AG04450 (cell line): ENCODE measurements at places on chromosomes 5 and 9. TPM values are rescaled to one million over a fixed set of nuclear protein-coding genes. Genes with fewer than 3 reads are reported as not detected.

Gene ACSL6
- polyA plus RNA-seq = not detected in 2 replicates

Gene CARD9
- 0.63 and 0.93 TPM in 2 replicates for polyA plus RNA-seq

Gene FAM163B
- polyA plus RNA-seq = not detected in 2 replicates

DNA sequence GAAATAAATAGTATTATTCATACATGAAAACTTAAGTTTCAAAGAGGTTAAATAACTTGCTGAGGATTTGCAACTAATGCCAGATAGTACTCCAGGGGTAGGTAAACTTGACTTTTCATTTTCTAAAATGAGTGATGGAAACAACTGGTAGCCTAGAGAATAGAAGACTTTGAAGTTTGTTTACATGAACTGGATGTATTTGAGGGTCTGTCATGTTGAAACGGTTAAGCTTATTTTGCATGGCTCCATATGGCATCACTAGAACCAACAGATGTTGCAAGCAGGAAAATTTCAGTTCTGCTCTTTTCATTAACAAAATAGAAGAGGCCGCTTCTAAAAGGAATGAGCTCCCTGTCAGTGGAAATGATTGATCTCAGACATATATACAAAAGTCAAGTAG lies 105.1 kb upstream of the SGCD start:
- DNase-seq = no peak

DNA sequence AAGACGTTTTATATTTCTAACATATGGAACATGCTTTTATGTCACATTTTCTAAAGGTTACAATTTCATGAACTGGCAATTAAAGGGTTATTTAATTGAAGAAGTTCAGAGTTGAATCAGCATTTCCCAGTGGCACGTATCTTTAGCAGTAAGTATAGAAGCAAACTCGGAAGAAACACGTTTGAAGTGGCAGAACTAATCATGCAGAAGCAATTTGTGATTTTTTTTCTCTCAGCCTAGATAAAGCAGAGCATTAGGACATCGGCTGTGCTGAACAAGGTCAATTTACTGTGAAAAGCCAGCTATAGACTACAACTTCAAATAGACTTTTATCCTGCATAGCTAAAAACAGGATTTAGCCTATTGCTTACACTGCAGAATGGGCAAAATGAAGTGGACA lies 104.7 kb downstream of the ISL1 start:
- DNase-seq = no peak

DNA sequence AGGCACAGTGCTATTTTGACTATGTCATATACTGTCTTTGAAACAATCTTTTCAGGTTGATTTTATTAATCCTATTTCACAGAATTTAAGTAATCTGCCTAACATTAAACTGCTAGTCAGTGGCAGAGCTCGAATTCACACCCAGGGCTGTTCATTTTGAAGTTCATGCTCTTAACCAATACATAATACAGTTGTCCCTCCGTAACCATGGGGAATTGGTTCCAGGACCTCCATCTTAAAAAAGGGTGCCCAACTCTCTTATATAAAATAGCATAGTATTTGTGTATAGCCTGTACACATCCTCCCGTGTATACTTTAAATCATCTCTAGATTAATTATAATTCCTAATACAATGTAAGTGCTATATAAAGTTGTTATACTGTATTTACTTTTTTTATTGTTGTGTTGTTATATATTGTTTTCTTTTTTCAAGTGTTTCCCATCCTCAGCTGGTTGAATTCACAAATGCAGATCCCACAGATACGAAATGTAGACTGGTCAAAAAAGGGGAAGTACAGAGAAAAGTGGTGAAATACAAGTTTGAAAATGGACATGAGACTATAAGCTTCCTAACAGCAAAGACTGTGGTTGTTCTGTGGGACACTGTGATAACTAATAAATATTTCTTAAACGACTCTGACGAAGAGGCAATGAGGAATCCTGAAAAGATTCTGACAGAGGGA lies 18.3 kb downstream of the RFX3 start:
- no peak for DNase-seq

- peak; percentile 84 for DNase-seq
These were observed 77.0 kb downstream of the OXCT1 start for GRCh38 chr5:41793141-41793770.

DNA sequence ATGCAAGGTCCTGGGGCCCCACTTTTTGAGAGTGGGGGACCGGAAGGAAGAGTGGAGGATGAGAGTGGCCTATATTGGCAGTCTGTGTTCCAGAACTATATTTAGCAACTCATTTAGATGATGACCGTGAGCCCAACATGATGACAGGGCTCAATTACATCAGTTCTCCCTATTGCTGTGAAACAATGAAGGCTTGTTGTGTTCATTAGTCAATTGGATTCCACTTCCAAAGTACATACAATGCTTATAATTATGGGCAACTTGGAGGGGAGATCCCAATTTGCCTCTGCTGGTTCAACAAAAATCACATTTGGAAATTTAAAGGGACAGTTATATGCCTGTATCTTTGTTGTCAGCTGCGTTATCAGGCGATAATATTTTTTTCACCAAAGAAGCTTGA lies 91.1 kb downstream of the TARS1 start:
- no peak for DNase-seq

DNA sequence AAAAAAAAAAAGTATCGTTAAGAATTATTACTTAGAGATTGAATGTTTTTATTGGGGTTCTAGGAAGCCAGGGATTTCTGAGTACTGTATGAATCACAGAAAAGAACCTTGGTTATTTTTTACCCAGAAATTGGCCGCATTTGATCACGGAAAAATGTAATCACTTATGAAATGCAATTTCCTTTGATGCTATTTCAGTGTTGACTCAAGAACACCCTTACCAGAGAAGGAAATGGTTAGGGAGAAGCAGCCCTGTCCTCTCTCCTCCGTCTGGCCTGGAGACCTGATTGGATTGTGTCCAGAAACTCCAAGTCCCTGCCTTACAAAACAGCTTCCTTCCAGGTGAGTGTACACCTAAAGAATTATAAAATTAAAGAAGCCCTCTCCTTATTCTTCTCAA lies 116.7 kb downstream of the MED10 start:
- DNase-seq = no peak
